ENCODE measurements at places on chromosomes 2 and 18.

DNA sequence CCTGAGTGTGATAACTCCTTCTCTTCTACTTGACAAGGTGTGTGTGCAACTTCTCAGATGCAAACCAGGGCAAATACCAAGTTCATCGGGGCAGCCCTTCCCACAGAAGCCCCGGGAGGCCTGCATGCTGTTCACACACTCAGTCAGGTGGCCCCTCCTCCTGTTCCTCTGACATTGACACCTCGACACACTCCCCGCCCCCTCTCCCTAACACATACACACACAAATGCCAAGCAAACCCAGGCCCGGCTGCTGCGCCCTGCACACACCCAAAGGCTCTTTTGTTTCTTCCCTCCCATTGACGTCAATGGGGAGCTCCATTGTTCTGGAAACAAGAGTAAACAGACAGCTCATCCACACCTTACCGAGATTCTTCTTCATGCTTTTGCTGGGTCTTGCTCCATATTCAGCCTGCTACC, 1.7 kb upstream of the PER2 start:
- no peak for DNase-seq

DNA sequence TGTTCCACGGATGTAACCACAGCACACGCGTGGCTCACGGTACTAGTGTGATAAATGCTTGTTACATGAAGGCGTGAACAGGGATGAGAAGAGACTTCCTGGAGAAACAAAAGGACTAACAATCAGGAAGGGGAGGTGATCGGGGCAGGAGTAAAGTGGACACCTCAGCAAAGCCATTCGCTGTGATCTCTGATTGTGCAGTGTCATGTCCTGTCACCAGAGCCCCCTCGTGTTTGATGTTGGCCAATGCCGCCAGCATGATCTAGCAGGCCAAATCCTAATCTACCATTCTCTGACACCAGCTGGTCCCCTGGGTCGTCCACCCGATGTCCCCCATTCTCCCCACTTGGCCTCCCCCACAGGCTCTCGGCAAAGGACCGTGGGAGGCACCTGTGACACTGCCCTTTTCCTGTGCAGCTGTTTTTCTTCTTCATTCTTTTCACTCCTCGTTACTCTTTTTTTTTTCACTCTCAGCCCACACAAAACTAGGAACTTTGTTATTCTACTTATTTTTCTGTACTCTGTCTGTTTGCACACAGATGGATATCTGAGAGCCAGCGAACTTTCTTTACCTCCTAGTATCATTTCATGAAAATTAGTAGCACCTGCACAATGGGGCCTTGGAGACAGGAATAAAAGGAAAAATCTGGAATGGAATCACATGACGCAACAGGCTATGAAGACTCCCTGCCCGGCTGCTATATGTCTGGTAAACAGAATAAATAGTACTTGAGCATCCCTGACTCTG, 146.8 kb downstream of the TGIF1 start:
- no peak for DNase-seq

GRCh38 chr2:99217929-99218501, 37.0 kb downstream of the MRPL30 start:
- no peak for DNase-seq

GRCh38 chr2:26073830-26074229, 39.9 kb downstream of the RAB10 start:
- DNase-seq: no peak

- DNase-seq: no peak
These were observed 1076.2 kb downstream of the TSN start for GRCh38 chr2:122831649-122832048.

- no peak for DNase-seq
These were observed 10.1 kb upstream of the GRHL1 start for GRCh38 chr2:9941196-9941995.

GRCh38 chr2:37284381-37284780, 40.3 kb downstream of the PRKD3 start:
- no peak for DNase-seq

DNA sequence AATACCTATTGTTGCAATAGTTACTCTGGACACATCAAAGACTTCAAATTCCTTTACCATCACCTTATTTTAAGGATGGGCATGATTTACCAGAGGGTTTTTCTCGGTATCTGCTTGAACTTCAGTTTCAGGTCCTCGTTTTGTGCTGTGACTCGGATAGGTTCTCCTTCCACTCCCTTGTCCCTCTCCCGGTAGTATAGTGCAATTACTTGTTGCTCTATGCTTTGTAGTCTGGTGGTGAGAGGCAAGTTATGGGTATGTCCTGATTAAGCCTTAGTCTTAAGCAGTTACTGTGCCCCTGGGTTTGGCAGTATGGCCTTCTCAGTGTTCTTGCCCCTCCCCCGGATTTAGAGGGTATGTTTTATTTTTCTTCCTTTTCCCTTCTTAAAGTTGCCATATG, 96.6 kb downstream of the RHBDD1 start:
- DNase-seq: no peak

DNA sequence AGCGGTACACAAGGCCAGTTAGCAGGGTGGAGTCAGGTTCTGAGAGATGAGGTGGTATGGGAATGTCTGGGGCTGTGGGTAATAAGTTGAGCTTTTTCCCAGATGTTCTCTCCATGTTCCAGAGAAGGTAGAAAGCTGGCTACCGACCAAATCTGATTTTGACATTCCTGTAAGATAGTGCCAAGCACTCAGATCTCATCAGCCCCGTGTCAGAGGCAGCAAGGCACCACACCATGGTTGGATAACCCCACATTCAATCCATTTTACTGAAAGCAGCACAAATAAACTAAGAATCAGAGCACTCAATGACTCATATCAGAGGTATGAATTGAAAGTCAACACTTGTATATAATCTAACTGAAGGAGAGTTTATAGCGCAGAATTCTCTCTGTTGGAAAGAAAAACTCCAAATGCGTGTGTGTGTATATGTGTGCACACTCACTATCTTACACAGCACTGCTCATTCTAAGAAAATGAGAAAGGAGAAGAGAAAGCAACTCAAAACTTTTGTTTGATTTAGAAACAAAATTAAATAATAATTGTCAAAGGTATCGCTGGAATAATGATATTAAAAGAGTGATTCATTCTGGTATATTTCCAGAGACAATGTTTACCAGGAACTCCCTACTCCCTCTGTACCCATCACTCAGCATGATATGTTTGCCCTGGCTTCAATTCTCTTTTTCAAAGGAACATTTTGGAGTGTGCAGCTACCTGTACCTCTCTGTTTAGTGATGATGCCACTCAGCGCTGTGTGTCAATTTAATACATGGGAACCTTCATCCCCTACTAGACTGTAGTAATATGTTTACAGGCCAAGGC, 375.1 kb upstream of the ID2 start:
- DNase-seq: no peak

DNA sequence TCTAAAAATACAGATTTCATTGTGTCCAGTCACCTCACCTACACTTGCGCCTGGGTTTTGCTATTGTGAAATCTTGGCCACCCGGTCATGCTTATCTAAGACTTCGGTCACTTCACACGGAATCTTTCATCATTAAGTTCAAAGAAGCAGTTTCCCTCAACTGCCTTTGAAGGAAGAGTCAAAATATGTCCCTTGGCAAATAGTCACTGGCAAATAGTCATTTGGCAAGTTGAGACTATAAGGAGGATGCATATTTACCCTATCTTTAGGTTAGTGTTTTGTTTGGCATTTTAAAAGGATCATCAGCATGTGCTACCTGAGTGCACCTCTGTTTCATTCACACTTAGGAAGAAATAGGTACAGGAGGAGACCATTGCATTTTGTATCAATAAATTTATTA, 95.9 kb downstream of the FEZ2 start:
- DNase-seq: no peak

DNA sequence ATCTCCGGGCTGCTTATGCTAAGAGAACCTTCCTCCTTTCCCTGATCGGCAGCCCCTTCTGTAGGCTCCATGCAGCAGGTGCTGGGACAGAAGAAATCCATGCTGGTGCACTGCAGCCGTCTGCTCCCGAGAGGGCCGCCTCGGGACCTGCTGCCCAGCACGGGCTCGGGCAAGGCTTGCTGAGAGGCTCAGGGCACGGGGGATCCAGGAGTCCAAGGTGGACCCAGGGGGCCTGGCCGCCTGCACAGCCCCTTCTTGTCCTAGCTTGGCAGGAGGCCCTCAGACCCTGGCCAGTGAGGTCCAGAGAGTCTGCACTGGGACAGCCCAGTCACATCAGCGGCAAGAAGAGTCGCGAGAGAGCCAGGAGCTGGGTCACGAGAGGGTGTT, 13.3 kb upstream of the DUSP2 start:
- DNase-seq: no peak

DNA sequence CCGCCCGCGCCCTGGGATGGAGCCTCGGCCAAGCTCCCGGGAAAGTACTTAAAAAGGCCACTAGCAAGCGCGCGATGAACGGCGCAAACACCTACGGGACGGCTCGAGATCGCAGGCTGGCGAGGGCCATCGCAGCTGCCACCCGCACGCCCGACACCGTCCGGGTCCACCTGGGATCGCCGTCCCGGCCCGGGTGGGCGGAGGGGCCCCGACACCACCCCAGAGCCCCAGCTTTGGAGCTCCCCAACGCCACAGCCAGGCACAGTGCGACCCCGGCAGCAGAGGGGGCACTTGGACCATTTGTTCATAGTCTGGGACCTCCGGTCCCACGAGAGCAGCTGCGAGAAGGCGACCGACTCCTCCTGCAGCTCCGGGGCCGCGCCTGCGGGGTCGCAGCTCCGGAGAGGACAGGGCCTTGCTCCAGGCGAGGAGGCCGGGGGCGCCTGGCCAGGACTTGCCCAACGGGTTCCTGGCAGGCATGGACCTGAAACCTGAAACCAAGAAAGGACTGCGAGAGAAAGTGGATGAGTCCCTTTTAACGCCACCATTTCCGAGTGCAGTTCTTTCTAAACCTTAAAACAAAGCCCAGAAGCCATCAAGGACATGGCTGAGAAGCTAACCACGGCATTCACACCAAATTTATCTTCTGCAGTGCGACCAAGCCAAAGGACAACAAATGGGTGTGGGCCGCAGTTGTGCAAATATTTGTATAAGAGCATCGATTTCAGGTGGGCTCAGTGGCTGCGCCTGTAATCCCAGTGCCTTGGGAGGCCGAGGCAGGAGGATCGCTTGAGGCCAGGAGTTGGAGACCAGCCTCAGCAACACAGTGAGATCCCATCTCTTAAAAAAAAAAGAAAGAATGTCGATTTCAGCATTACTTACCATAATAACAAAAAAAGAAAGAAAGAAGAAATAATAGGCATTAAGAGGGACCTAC, 54.0 kb upstream of the IMP4 start:
- no peak for DNase-seq

- no peak for DNase-seq
These were observed 128.6 kb upstream of the NYAP2 start for GRCh38 chr2:225270861-225271260.

DNA sequence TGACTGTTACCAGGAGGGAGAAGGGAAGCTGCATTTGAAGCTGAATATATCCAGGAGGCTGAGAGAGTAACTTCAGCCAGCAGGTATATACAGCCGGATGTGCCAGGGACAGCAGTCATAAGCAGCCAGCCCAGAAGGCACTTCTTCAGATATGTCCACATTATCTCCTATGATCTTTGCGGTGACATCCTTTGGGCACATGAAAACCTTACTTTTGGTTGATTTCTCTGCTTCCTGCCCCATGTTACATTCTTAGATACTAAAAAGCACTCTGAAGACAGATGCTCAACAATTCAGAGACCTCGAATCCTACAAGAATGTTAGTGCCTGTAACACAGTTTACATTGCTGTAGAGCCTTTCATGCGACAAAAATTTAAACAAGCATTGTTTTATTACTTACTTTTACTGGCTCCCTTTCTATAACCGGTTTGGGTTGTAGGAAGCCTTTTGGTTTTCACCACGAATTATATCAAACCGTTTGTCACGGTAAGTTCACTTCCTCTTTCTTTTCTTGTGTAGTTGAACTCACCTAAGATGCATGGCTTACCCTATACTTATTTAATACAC, 50.3 kb upstream of the TLK1 start:
- no peak for DNase-seq

DNA sequence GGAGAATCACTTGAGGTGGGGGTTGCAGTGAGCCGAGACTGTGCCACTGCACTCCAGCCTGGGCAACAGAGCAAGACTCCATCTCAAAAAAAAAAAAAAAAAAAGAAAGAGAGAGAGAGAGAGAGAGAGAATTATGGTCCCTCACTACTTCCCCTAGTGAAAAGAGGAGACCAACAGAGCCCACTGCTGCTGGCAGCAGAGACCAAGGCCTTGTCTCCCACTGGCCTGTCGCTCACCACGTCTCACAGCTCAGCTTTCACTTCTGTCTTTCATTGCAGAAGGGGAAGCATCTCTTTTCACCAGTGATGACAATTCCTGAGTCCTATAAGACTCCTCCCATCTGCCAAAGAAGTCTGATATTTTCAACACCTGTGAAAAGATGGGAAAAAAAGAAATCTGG, 81.3 kb downstream of the CLHC1 start:
- DNase-seq: no peak

- DNase-seq: peak; percentile 12
These were observed 819 bp upstream of the KLF11 start for GRCh38 chr2:10042301-10043161.

GRCh38 chr2:60116161-60116875, 437.1 kb downstream of the BCL11A start:
- DNase-seq: no peak

- no peak for DNase-seq
These were observed 80.6 kb downstream of the ACOXL start for GRCh38 chr2:110812726-110813645.

- no peak for DNase-seq
These were observed 286.4 kb upstream of the CNTNAP5 start for GRCh38 chr2:123738643-123739042.

GRCh38 chr2:112646102-112646719, 472 bp downstream of the SLC20A1 start:
- DNase-seq: peak; percentile 42

- no peak for DNase-seq
These were observed 794.9 kb upstream of the ACVR2A start for GRCh38 chr2:147049957-147050356.

Data from effector CD8-positive, alpha-beta T cell (primary cell).